ENCODE measurements at places on chromosomes 16 and 17.

GRCh38 chr16:68194251-68194650, 41.7 kb downstream of the ESRP2 start:
- no peak for DNase-seq

GRCh38 chr16:167122-167690, 1.4 kb downstream of the HBM start:
- no peak for DNase-seq

GRCh38 chr17:4548721-4549531, 6.3 kb downstream of the MYBBP1A start:
- no peak for DNase-seq

- DNase-seq = no peak
Observed at GRCh38 chr16:64428463-64429113, 693.3 kb downstream of the CDH11 start.

- DNase-seq = no peak
Observed at GRCh38 chr17:49527927-49528651, 33.0 kb downstream of the NGFR start.

DNA sequence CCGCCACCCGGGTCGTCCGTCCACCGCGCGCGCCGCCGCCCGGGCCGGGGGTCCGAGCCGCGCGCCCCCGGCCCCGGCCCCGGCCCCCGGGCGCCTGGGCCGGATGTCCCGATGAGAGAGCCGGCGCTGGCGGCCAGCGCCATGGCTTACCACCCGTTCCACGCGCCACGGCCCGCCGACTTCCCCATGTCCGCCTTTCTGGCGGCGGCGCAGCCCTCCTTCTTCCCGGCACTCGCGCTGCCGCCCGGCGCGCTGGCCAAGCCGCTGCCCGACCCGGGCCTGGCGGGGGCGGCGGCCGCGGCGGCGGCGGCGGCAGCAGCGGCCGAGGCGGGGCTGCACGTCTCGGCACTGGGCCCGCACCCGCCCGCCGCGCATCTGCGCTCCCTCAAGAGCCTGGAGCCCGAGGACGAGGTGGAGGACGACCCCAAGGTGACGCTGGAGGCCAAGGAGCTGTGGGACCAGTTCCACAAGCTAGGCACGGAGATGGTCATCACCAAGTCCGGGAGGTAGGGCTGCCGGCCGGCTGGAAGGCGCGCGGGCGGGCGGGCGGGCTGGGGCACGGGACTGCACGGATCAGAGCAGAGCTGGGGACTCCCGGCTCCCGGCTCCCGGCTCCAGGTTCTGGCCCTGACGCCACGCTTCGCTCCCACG, 548 bp downstream of the TBX2 start:
- no peak for DNase-seq

GRCh38 chr17:7174603-7175326, 4.4 kb downstream of the ASGR1 start:
- DNase-seq = no peak

GRCh38 chr17:21573961-21574610, 118.2 kb upstream of the KCNJ18 start:
- peak; percentile 58 for DNase-seq

GRCh38 chr17:9255833-9256232, 234.5 kb downstream of the NTN1 start:
- DNase-seq = no peak

DNA sequence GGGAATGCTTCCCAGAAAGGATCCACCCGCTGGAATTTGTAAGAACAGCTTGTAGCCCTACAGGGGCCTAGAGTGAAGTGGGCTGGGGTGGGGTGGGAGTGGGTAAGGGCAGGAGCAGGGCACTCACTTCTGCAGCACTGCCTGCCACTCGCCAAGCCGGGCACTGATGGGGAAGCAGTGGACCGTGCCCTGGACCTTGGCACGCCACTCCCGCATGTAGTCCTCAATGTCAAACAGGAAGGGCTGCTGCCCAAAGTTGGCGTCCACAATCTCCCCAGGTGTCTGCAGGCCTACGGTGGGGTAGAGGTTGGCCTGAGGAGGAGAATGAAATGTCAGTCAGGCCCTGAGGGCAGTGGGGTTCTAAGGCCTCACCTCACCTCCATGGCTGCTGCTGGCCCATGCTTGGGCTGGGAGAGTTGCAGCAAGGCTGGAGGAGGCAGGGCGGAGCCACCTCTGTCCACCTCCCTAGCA, 15.7 kb upstream of the GFOD2 start:
- DNase-seq = no peak

GRCh38 chr17:45022655-45023339, 28.6 kb downstream of the DCAKD start:
- DNase-seq = no peak

GRCh38 chr16:89588413-89589109, 13.0 kb downstream of the CPNE7 start:
- no peak for DNase-seq

DNA sequence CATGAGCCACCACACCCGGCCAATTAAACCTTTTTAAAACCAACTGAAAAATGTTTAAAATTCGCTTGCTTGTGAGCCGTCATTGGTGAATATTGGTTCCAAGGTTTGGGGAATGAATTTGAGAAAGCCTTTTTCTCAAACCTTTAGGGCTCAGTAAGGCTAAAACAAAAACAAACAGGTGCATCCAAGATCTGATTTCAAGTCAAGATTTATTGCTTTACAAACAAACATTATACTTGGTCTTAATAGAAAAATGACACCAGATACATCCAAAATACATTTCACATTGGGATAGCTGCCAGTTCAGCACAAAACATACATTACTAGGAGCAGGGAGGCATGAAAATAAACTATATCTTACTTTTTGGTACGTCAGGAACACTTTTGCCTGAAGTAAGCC, 5.4 kb downstream of the C17orf58 start:
- no peak for DNase-seq

DNA sequence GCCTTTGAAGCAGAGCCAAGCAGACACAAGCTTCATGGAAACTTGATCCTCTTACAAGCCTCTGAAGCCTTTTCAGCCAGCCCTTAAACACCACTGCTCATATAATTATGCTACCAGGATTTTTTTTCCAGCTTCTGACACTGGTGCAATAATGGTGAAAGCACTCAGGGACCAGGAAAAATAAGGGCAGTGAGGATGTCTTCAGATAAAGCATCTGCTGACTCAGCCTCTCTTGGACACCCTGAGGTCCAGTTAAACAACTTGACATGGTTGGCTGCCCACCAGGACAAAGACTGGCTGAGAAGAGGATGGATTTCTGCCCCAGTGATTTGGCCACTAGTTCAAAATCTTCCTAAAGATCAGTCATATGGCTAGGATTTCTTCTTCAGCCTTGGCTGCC, 124.2 kb upstream of the N4BP1 start:
- no peak for DNase-seq

DNA sequence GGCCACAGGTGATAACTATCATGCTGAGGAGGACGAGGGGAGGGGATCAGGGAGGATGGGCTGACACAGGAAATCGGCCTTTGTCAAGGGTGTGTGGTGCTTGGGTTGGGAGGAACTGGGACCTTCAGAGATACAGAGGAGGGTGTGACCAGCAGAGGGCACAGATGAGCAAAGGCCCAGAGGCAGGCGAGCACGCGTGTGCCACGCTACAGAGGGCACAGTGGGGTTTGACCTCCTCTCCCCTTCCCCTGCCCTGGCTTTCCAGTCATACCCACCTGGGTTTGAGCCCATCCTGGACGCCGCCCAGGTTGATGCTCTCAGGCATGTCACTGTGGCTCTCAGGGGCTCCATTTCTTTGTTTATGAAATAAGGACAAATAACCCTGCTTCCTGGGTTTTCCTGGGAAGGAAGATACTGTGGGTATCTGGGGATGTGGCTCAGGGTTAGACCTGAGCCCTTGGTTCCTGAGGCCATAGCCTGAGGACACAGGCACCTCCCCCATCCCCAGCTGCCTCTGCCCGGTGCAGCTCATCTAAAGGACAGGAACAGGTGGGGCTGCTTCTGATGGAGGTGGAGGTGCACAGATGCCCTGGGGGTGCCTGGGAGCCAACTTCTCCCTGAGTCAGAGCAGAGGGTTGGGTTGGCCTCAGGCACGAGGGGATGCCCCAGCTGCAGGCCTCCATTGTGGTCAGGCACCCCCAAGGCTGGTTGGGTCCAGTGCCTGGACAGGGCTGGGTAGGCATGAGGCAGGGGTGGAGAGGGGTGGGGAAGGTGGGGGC, 51.8 kb downstream of the BEAN1 start:
- DNase-seq = peak; percentile 90

- peak; percentile 64 for DNase-seq
Observed at GRCh38 chr17:6455321-6455705, 11.1 kb downstream of the PIMREG start.

GRCh38 chr17:64063766-64064224, 43.4 kb upstream of the ICAM2 start:
- DNase-seq = peak; percentile 76

DNA sequence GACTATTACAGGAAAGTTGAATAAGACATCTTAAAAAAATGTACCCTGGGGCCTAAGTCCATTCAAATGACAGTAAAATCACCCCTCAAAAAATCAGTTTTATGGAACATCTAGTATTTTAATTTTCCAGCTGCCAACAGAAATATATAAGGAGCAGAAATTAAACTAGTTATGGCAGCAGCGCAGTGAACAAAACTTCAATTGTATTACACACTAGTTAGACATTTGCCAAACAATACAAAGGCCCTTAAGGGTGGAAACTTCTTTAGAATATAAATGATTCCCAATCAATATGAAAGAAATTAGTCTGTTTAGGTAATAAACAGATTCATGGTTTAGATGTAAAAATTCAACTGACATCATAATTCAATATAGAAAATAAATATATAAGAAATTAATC, 18.1 kb upstream of the RFFL start:
- no peak for DNase-seq

- peak; percentile 39 for DNase-seq
Observed at GRCh38 chr17:36673637-36674277, 72.4 kb downstream of the MRM1 start.

DNA sequence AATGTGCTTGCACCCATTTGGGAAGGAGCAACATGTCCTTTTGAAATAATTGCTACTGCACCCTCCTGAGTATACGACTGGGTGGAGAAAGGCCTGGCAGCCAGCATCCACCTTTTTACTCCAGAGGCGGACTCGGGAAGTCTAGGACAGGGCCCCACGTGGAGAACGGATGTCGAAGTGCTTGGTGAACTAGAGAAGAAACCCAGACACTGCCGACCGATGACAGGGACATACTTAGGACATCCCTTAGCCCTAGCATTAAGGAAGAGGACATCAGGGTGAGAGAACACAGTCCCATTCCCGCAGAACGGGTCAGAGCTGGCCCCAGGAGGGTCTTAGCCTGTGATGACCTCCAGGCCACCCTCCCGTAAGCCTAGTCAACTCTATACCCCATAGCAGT, 3.8 kb downstream of the YBX2 start:
- DNase-seq = no peak

DNA sequence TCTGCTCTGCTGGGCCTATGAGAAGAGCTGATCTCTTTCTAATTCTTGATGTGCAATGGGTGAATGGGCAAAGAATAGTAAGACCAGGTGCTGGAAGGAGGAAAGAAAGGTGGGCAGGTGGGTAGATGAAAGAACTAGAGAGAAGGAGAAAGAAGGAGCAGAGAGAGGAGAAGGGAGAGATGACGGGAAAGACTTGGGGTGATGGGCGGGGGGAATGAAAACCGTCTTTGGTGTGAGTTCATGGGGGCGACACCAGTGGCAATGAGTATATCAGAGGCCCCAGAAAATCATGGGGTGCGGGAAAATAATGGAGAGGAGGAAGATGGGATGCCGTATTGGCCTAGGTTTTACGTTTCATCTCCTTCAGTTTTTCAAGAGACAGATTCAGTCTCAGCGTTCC, 128.8 kb upstream of the PLCG2 start:
- DNase-seq = no peak

DNA sequence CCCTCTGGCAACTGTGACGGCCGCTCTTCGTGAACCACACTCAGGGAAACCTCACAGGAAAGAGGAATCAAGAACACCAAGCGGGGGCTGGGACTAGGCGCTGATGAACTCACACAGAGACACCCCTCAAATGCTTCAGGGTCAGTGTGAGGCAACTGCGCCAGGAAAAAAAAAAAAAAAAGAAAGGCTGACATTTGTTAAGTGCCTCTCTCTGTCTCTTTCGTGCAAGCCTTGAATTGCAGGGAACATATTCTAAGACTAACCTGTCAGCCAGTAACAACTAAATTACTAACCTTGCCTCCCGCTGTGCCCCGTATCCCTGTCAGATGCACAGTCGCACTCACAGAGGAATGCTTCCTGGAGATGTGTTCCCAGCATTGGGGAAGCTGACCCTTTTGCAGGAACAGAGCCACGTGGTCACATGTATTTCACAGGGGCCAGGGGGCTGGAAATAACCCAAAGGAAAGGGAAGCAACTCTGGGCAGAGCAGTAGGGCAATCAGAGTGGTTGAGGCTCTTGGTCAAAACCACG, 247.8 kb downstream of the XYLT1 start:
- DNase-seq = no peak

DNA sequence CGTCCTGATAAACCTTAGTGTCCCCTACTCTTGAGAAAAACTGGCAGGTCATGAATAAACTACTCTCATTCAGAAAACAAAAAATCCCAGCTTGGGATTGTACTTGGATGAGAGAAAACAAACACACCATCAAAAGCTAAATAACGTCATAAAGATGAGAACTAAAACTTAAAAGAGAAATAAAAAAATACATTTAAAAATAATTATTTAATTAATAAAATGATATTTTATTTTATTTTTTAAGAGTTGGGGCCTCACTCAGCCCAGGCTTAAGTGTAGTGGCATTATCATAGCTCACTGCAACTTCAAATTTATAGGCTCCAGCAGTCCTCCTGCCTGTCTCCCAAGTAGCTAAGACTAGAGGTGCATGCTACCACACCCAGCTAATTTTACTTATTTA, 125.4 kb upstream of the CA10 start:
- DNase-seq = no peak

- DNase-seq = no peak
Observed at GRCh38 chr16:89134269-89134668, 37.3 kb upstream of the CDH15 start.

GRCh38 chr17:53950207-53950857, 127.6 kb downstream of the KIF2B start:
- no peak for DNase-seq

DNA sequence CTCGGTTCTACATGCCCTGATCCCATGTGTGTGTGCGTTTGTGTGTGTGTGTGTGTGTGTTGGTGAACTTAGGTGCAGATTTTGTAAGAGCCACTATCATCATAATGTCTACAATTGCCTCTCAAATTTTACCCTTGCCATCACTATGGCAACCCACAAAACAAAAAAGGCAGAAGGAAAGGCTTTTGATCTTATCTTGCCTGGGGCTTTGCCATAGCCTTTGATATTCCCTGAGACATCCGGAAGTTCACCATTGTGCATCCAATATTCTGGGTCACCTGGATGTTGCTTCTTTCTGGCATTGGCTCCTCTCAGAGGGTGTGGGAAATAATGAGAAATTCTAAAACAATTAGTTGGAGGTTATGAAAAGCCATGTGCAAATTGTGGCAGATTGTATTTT, 114.7 kb downstream of the HAPSTR1 start:
- DNase-seq = no peak

GRCh38 chr17:31448467-31449077, 57.1 kb downstream of the RAB11FIP4 start:
- no peak for DNase-seq

GRCh38 chr17:74805591-74805991, 29.4 kb upstream of the NAT9 start:
- DNase-seq = no peak
